Heart right ventricle (tissue), 16 donors: ENCODE measurements at places on chromosomes 7 and 10. TPM values are rescaled to one million over a fixed set of nuclear protein-coding genes. Genes with fewer than 3 reads are reported as not detected.

VIM gene
- total RNA-seq: 834 TPM

TMEM139 gene
- total RNA-seq: 12.1 TPM

GBX1 gene
- 0.93 TPM for total RNA-seq

AKR1D1 gene
- not detected for total RNA-seq

ZNF239 gene
- 2.5 TPM for total RNA-seq

ZDHHC16 gene
- 21.2 TPM for total RNA-seq

PCLO gene
- total RNA-seq: 2.4 TPM

- DNase-seq: no peak
- no peak overlapping the region for H3K27ac ChIP-seq
- no peaks in the 10 kb centered on the region for H3K27me3 ChIP-seq
- no peak overlapping the region for H3K4me3 ChIP-seq
- H3K4me1 ChIP-seq: no peaks in the 10 kb centered on the region
These were observed 94.9 kb upstream of the TBX20 start for GRCh38 chr7:35348611-35349400.

DNA sequence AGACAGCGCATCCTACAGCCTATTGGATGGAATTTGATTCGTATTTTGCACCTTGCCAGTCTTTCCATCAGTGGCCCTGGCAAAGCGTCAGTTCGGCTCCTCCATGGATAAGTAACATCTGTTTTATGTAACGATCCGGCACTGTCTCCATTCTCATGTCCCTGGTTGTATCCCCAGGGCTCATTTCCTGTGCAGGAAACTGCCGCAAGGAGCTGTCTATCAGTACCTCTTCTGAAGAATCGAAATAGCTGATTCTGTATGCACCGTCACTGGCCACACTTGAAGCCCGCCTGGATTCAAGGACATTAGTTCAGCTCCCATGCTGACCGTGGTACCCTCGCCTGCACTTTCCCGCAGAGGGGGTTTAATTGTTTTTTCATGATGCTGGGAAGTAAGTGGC, 53.1 kb upstream of the NPS start:
- no peaks in the 10 kb centered on the region for H3K4me1 ChIP-seq
- H3K4me3 ChIP-seq: no peak overlapping the region
- DNase-seq: no peak
- no peak overlapping the region for H3K27ac ChIP-seq
- H3K27me3 ChIP-seq: peaks cover 16% of the 10 kb centered on the region

DNA sequence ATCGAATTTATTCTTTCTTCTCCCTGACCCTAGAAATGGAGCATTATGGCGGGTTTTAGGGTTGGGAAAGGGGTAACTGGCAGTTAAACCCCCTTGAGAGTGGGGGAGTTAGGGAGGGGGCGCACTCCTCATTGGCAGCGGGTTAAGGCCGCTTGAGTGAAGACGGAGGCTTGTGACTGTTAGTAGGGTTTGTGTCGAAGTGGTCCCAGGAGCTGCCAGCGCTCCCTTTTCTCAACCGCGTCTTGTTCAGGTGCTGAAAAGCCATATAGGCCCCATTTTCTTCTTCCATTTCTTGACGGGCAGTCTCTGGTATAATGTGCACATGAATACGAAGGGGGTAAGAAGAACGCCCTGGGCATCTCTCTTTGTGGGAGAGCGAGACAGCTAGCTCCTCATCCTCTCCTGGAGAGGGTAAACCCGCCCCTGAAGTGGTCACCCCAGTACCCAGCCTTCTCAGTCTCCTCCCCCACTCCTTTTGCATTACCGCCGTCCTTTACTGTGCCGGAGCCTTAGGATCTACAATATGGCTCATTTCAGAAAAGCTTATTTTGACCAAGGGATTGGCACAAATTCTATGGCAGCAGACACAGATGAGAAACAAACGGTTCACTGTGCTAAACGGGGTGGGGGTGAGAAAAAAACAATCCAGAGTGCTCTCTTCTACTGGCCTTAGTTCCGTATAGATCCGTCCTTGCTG, 836 bp downstream of the KMT2E start:
- H3K36me3 ChIP-seq: no peaks in the 10 kb centered on the region
- peak overlapping the region; percentile 74 for H3K4me3 ChIP-seq
- peaks cover 27% of the 10 kb centered on the region for H3K4me1 ChIP-seq
- no peak for DNase-seq
- peak overlapping the region; percentile 100 for H3K27ac ChIP-seq
- no peaks in the 10 kb centered on the region for H3K27me3 ChIP-seq

DNA sequence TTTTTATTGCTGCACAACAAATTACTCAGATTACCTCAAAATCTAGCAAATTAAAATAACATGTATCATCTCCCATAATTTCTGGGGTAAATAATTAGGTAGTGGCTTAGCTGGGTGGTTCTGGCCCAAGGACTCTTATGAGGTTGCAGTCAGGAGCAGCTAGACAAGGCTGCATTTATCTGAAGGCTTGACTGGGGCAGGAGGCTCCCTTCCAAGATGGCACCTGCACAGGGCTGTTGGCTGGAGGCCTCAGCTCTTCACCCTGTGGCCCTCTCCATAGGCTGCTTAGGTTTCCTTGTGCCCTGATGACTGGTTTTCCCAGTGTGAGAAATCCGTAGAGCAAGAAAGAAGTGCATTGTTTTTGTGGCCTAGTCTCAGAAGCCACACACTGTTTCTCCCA, 34.7 kb upstream of the ELFN1 start:
- DNase-seq: no peak
- H3K4me1 ChIP-seq: no peaks in the 10 kb centered on the region
- H3K27ac ChIP-seq: no peak overlapping the region
- H3K27me3 ChIP-seq: peaks cover 12% of the 10 kb centered on the region
- no peak overlapping the region for H3K4me3 ChIP-seq

GRCh38 chr10:122746408-122746807, 46.8 kb upstream of the C10orf120 start:
- H3K36me3 ChIP-seq: no peaks in the 10 kb centered on the region
- DNase-seq: no peak
- no peak overlapping the region for H3K27ac ChIP-seq
- no peaks in the 10 kb centered on the region for H3K27me3 ChIP-seq

DNA sequence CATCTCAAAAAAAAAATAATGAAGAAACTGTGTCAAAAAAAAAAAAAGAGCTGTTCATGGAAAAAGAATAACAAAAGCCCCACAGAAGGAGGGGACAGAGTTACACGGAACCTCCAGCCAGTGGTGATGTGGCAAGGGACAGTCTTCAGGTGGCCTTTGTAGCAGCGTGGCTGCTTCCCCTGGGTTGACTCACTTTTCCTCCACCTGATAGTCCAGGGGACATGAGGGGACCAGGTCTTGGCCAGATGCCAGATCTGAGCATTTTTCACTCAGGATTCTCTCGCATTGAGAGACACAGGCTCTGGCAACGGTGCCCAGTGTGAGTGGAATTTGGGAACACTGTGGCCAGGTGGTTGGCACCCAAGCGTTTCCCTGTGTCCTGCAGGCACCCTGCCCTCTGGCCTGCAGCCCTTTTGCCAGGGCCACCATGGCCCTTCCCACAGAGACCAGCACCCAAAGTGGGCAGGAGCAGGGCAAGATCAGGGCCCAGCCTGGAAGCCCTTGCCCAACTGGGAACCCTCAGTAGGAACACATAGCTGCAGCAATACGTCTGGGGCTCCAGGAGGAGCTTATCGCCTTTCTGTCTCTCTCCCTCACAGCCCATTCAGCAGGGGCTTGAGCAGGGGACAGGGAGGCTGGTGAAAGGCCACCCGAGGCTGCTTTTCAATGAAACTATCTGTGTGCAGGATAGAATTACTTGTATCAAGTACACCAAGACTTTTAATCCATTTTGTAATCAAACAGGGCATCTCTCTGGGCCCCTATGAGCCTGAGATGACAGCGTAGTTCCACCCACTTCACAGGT, 159.1 kb downstream of the UBE2H start:
- H3K36me3 ChIP-seq: no peaks in the 10 kb centered on the region
- peaks cover 18% of the 10 kb centered on the region for H3K27me3 ChIP-seq
- H3K4me3 ChIP-seq: no peak overlapping the region
- DNase-seq: no peak

- H3K27me3 ChIP-seq: no peaks in the 10 kb centered on the region
- no peak for DNase-seq
- no peak overlapping the region for H3K4me3 ChIP-seq
- H3K4me1 ChIP-seq: no peaks in the 10 kb centered on the region
- no peak overlapping the region for H3K27ac ChIP-seq
These were observed 218.3 kb downstream of the AHR start for GRCh38 chr7:17516771-17517170.

DNA sequence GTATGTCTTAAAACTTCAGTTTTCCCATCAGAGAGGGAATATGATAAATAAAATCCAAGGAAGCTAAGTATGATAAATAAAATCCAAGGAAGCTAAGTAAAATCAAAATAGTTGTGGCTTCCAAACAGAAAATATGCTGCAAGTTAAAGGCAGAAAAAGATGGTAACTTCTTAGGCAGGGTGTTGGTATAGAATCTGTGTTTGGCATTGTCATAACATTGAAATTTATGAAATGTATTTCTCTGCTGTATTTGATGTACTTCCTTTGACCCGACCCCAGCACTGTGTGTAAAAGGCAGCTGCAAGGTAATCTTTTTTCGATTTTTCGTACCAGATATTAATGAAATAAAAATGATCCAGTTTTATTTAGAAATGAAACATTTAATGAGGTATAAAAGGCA, 537.2 kb downstream of the TFEC start:
- H3K27me3 ChIP-seq: peaks cover 6% of the 10 kb centered on the region
- no peaks in the 10 kb centered on the region for H3K4me1 ChIP-seq
- no peak overlapping the region for H3K4me3 ChIP-seq
- H3K27ac ChIP-seq: no peak overlapping the region

DNA sequence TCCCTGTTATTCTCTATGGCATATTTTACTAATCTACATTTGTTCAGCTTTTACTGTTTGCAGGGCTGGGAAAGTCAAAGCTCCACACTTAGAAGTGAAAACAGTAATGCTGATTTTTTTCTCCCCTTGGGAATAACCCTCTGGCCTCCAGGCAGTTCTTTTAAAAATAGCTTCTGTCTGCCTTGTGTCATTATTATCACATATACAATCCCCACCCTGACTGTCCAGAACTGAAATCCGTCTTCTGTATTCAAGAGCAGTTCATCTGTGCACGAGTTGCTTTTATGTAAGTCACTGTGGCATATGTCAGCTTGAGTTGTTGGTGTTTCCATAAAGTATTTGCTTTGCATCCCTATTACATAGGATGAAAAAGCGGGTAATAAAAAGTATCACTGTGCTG, 1221.1 kb upstream of the CELF2 start:
- H3K4me1 ChIP-seq: peaks cover 9% of the 10 kb centered on the region
- H3K4me3 ChIP-seq: no peak overlapping the region
- DNase-seq: no peak
- H3K27me3 ChIP-seq: no peaks in the 10 kb centered on the region

DNA sequence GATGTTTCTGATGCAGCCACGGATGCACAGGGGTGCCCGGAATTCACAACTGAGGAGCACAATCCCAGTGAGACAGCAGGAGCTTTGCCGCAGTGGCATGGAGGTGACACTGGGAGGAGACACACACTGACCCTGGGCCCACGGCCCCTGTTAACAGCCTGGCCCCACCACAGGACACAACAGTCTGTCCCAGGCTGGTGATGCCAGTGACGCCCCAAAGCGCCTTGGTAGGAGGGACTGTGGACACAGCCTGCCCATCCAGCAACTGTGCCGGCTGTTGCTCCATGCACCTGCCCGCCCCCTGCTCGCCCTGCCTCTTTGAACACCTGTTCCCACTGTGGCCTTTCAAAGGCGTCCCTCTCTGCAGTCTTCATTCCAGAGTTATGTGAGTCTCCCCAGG, 49.8 kb downstream of the KLF6 start:
- no peak overlapping the region for H3K4me3 ChIP-seq
- no peak for DNase-seq
- no peaks in the 10 kb centered on the region for H3K27me3 ChIP-seq
- no peaks in the 10 kb centered on the region for H3K4me1 ChIP-seq
- H3K36me3 ChIP-seq: no peaks in the 10 kb centered on the region

- H3K36me3 ChIP-seq: peaks cover 4% of the 10 kb centered on the region
- peaks cover 21% of the 10 kb centered on the region for H3K4me1 ChIP-seq
- peak; percentile 87 for DNase-seq
These were observed 4.6 kb downstream of the LFNG start for GRCh38 chr7:2523941-2524807.

- DNase-seq: no peak
- no peaks in the 10 kb centered on the region for H3K4me1 ChIP-seq
- no peaks in the 10 kb centered on the region for H3K36me3 ChIP-seq
- no peak overlapping the region for H3K27ac ChIP-seq
- no peak overlapping the region for H3K4me3 ChIP-seq
- H3K27me3 ChIP-seq: no peaks in the 10 kb centered on the region
These were observed 22.5 kb downstream of the TSPAN13 start for GRCh38 chr7:16776053-16776452.

GRCh38 chr10:59771162-59771807, 18.0 kb upstream of the MRLN start:
- H3K4me3 ChIP-seq: no peak overlapping the region
- no peak for DNase-seq
- H3K27ac ChIP-seq: no peak overlapping the region
- no peaks in the 10 kb centered on the region for H3K4me1 ChIP-seq
- no peaks in the 10 kb centered on the region for H3K27me3 ChIP-seq

GRCh38 chr7:19061331-19061730, 56.1 kb downstream of the TWIST1 start:
- no peak overlapping the region for H3K27ac ChIP-seq
- no peak for DNase-seq
- no peaks in the 10 kb centered on the region for H3K27me3 ChIP-seq
- no peak overlapping the region for H3K4me3 ChIP-seq
